G401 (cell line): ENCODE measurements at places on chromosomes 1 and 21. TPM values are rescaled to one million over a fixed set of nuclear protein-coding genes. Genes with fewer than 3 reads are reported as not detected.

- no peak for DNase-seq
Observed at GRCh38 chr21:21063828-21064227, 65.6 kb downstream of the NCAM2 start.

- no peak for DNase-seq
Observed at GRCh38 chr1:100730130-100730529, 10.6 kb downstream of the VCAM1 start.

DNA sequence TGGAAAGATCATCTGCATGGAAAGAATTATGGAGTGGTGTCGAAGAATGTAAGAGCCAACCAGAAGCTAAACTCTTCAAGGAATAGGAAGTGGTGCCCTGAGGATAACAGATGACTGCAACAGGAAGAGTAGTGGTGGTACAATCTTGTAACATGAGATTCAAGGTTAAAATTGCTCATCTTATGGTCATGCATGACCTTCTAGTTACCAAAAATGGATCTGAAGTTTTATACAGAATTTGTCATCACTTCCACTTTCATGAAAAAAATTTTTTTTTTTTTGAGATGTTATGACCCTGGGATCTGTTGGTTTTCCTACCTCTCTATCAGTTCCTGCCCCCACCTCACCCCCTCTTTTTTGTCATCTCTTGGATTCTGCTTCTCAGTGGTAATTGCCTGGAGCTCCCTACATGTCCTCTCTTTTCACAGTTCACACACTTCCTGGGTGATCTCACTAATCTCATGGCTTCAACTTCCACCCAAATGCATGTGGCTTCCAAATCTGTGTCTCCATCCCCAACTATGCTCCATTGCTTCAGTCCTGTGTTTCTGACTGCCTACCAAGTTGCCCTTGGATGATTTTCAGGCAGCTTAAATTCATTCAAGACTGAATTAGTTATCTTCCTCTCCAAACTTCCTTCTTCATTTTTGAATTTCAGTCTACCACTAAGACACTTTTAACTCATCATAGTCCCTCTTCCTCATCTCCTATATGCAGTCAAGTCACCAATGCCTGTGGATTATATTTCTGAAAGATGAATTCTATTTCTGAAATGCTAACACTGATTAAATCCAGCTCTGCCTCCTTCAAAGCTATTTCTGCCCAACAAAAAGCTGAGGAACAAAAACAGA lies 48.4 kb downstream of the SLAMF6 start:
- no peak for DNase-seq

RIMS3 gene
- 8.2 and 8.9 TPM in 2 replicates for total RNA-seq

DNA sequence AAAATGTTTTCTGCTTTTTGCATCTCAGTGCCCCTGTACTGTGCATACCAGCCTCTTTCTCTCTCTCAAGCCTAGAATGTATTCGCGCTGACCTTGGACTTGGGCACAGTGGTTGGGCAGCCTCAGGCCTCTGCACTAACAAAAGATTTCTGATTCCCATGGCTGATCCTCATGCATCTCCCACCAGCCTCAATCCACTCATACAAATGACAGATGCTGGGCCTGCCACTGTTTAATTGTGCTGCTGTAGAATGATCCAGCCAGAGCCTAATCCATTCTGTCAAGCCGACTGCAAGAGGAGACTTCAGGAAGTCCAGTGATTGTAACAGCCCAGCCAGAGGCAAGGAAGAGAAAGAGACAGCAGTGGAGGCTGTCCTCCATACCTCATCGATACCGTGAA lies 180.8 kb downstream of the ASTN1 start:
- no peak for DNase-seq

GRCh38 chr1:212213784-212214183 lies 71.4 kb upstream of the PPP2R5A start:
- no peak for DNase-seq

DNA sequence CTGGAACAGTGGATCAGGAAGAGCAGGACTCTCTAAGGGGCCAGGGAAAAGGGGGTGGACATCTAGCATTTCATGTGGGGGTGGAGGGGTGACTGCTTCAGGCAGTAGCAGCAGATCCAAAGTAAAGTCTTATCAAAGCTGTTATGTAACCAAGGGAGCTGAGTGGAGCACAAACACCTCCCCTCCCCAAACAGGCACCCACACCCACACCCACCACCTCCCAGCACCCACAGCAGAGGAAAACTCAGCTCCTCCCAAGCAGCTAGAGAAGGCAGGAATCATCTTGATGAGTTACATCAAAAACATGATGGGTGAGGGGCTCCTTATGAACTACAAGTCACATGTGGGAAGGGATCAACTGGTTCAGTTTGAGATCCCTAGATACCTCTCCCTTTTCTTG lies 6.0 kb downstream of the DLGAP3 start:
- DNase-seq = peak; percentile 4

GRCh38 chr1:116253566-116254382 lies 119.3 kb upstream of the ATP1A1 start:
- DNase-seq = no peak

- DNase-seq = no peak
Observed at GRCh38 chr1:243734308-243734695, 115.7 kb downstream of the AKT3 start.

DNA sequence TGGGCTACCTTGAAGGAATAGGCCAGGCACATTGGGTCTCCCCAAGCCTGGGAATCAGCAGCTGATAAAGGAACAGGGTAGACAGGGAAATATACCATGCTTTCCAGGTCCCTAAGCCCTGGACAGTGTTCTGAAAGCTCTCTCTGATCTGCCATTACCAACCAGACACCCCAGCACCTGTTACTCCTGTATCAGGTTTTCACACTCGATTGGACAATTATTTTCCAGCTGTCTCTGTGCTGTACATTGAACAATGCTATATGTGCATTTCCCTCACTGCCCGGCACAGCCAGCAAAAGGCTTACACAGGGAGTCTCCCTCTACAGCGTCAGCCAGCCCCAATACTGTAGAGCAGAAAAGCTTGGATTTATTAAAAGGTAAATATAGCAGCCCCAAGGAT lies 4.7 kb downstream of the CFAP45 start:
- no peak for DNase-seq

FGGY gene
- 10.2 and 23.4 TPM in 2 replicates for total RNA-seq

UBE2U gene
- not detected in 2 replicates for total RNA-seq
